ENCODE measurements at places on chromosomes 13 and 19.

DNA sequence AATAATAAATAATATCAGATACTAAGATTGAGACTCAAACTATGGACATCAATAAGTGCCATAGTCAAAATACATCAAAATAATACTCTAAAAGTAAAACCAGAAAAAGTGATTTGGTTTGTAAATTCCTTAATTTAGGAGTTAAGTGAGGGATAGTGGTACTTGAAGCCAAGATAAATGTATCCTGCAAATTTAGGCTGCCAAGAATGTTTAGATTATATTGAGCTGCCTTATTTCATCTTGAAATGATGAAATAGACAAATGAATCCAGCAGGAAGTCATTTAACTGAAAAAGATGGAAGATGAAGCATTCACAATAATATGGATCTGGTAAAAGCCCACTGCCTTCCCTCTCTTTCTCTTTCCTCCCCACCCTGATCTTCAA, 112.3 kb downstream of the LRCH1 start:
- DNase-seq, result no peak

GRCh38 chr19:33675501-33676124, 53.9 kb downstream of the CHST8 start:
- peak; percentile 38 for DNase-seq

DNA sequence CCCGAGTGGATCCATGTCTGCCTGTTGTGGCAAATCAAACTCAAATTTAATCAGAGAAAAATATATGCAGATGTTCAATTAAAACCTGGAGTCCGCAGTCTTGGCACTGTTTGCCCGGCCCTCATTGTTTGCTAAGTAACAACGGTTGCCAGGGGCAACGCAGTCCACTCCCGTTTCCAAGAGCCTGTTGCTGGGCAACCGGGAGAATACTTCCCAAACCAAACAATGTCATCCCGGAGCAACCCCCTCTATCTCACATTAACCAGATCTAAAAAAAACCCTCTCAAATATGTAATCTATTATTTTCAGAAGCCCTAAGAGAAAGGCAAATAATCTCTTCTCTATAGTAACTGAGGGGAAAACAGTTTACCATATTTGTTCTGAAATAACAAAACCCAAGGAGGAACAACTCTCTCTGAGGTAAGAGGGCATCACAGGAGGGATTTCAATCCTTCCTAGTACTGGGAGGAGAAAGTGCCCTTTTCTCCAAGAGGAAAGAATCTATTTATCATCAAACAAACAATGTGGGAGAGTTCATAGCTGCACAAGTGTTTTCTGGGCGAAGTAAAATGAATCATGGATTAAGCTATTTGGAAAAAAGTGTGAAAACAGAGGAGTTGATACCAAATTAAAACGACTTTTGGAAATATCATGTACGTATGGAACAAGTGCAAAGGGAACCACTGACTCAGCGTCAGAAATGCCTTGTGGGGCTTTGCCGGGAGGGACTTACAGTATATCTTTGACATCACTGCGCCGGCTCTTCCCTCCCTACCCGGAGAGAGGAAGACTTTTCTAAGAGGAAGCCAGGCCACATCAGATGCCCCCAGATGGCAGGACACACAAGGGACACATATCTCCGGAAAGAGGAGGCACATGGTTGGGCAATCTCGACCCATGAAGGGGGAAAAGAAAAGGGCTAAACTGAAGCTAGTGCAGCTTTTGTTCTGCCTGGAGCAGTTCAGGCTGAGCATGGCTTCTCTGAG, 43.3 kb downstream of the RFX2 start:
- DNase-seq, result peak; percentile 98

- no peak for DNase-seq
Measured at GRCh38 chr13:99976575-99976974, 5.0 kb upstream of the ZIC5 start.

DNA sequence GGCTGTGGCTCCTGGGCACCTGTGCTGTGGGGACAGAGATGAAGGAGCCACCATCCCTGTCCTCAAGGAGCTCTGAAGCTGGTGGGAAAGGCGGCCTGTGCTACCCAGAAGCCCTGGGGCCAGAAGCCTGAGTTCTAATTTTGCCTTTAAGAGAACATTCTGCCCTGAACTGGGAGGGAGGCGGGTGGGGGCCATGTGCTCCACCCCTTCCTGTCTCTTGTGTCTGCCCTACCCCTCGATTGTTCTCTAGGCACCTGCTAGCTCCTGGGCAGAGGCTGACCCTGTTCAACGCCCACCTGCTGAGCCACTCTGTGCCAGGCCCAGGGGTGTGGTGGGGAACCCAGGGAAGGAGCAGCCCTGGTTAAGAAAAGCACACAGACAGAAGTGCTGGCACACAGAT, 5.9 kb downstream of the TRAPPC6A start:
- no peak for DNase-seq

- DNase-seq, result no peak
Measured at GRCh38 chr19:13726323-13726722, 38.0 kb upstream of the MRI1 start.

GRCh38 chr13:100828226-100828625, 153.6 kb upstream of the TMTC4 start:
- DNase-seq, result peak; percentile 70

GRCh38 chr19:38763795-38764220, 9.5 kb downstream of the LGALS7 start:
- DNase-seq, result no peak

DNA sequence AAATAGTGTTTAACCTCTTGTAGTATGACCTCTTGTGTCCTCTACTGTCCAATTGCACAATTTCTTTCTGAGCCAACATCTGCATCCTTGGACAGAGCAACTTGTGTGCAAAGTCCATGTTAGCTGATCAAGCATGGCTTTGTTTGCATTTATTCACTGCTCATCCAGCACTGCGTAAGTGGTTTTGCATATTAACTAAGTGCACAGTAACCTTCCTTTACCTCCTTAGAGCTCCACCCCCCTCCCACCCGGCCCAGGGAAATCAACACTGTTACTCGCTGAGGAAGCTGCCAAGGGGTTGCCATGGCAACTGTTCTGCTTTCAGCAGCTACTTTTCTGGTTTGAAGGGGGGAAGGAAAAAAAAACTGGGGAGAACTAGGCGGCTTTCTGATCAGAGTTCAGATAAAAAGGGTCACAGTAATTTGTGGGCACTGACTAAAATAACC, 153.5 kb upstream of the KLF12 start:
- DNase-seq, result peak; percentile 94

- DNase-seq, result no peak
Measured at GRCh38 chr19:10338940-10339339, 484 bp downstream of the ICAM3 start.

DNA sequence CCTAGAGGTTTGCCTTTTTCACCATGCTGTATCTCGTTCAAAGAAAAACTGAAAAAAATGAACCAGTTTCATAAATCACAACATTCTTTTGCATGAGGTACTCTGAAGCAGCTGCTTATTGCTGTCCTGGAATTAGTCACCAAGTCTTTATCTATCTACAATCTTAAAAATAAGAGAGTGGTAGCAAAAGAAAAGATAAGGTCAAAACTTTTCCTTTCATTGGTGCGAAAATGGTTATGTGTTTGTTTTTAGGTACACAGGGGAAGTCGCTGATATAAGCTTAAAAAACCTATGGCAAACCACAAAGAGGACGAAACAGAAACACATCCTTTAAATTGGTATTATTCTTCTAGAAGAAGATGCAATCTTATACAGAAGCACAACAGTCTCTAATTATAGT, 20.7 kb downstream of the OBI1 start:
- no peak for DNase-seq

DNA sequence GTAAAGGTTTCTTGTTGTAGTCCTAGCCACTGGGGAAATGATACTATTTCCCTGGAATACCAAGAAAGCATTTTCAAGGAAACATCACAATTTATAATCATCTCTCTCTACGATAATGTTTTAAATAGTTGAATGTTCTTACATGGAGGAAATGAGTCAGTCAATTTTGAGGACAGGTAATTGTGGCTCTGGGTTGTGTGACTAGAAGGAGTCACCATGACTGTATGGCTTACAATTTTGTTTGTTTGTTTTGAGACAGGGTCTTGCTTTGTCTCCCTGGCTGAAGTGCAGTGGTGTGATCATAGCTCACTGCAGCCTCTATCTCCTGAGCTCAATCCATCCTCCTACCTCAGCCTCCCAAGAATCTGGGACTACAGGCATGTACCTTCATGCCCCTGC, 47.4 kb downstream of the COG3 start:
- no peak for DNase-seq

GRCh38 chr13:29543230-29544215, 52.0 kb downstream of the SLC7A1 start:
- no peak for DNase-seq

DNA sequence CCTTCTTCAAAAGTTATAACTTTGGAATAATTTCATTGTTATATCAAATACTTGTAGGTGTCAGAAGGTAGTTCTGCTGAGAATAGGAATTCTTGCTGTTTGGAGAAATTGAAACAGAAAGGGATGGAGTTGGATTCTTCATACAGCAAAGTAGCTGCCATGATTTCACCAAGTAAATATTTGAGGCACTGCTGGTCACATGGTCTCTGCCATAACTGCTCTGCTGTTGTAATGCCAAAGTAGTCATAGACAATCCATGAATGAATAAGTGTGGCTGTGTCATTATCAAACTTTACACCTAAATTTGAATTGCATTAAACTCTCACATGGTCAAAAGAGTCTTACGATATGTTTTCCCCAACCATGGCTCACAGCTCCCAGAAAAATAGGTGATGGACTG, 308.6 kb downstream of the GPC6 start:
- DNase-seq, result no peak

GRCh38 chr13:110580800-110581199, 19.3 kb upstream of the RAB20 start:
- no peak for DNase-seq

GRCh38 chr13:34223984-34224383, 406.0 kb downstream of the RFC3 start:
- no peak for DNase-seq

DNA sequence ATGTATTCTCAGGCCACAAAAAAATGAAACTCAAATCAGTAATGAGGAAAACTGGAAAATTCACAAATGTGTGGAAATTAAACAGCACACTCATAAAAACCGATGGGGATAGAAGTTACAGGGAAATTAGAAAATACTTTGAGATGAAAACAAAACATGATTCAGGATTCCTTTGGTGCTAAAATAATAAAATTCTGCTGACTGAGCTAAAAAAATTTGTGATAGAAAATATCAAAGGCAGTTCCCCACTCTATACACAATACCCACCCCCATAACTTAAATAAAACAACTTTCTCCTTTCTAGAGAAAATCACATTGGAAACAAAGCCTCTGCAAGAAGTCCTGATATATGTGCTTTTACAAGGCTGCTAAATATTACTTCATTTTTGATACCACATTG, 1.6 kb upstream of the ZNF233 start:
- no peak for DNase-seq

DNA sequence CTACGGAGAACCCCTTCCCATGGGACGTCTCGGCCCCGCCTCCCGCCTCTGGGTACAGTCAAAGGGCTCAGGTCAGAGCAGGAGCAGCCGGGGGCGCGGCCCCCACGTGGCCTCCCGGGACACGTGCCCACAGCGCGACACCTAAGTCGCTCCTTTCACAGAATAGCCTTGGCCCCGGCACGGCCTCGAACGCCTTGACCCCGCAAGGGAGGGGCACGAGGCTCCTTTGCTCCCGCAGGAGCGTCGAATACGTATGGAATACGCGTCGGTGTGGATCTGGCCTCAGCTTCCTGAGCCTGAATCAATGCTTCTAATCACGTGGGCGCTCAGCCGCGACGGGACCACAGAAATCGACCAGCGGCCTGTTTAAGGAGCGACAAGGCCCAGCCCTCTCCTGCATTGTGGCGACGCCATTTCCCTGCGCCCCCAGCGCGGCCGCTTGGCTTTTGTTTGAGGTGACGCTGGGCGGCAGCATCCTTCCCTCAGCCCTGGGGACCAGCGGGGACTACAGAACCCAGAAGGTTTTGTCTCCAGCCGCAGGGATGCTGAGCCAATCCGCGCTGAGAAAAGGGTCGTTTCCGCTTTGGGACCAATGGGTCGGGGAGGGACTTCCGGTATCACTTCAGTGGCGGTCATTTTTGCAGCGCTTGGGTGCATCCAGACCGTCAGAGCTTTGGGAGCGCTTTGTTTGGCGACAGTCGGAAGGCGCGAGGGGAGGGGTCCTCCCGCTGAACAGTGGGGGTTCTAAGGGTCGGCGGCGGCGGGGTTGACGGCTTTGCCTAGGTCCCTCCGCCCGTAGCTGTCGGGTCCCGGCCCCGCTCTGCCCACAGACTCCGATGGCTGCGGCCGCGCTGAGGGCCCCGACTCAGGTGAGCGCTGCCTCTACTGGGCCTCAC, at the start of gene ZIK1:
Gene ZIK1 (plus strand): TSS at position 625 of the 896 bp plus-strand sequence. CDS start 212 bp downstream, at position 837.
- DNase-seq, result peak; percentile 99

GRCh38 chr19:43446746-43447489, 18.5 kb downstream of the LYPD3 start:
- DNase-seq, result peak; percentile 84

- no peak for DNase-seq
Measured at GRCh38 chr13:93927431-93927830, 552.1 kb downstream of the DCT start.

- no peak for DNase-seq
Measured at GRCh38 chr13:26053418-26053980, 1.7 kb upstream of the SHISA2 start.

GRCh38 chr19:42042455-42043170, 27.4 kb downstream of the GRIK5 start:
- DNase-seq, result no peak

DNA sequence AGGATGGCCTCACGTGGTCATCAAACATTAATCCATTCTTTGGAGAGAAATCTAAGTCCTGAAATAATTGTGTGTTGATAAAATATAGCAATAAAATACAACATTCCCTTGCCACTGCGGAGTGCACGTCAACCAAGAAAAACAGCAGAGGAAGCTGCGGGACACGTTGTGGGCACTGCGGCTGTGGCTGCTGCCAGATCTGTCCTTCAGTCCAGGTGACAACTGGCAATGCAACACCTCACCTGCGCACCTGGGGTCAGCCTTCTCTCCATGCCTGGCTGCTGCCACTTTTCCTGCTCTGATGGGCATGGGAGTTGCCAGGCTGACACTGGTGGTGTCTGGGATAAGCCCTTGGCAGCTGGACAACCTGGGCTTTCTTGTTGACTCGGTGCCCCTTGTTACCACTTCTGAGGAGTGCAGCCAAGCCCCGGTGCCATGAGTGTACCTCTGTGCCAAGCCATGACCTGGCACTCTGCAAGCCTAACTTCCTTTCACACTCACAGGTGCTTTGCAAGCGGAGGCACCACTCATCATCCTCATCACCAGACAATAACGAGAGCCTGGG, 251.6 kb upstream of the TSHZ3 start:
- DNase-seq, result no peak

- no peak for DNase-seq
Measured at GRCh38 chr13:49046002-49046401, 70.3 kb downstream of the FNDC3A start.

GRCh38 chr19:17328517-17329365, 5.9 kb downstream of the ANO8 start:
- peak; percentile 60 for DNase-seq

DNA sequence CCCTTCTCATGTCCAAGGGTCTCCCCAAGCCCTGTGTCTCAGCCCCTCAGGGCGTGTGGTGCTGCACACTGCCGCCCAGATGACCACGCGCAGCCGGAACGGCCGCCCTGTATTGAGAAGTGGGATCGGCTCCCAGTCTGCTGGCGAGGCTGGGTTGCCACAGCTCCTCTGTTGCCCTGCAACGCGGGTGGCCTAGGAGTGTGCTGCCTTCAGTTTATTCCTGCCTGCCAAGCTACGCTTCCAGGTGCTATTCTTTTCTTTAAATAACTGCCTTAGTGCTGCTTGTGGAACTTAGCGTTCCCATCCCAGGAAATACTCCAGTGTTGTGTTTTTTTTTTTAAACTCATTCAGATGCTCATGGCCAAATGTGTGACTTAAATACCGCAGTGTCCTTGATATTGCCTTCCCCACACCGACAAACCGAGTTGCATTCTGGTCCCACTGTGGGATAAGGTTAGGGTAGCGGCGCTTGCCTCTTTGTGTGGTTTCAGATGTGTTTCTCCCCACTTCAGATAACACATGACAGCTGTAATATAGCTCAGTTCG, 16.6 kb downstream of the ACTN4 start:
- no peak for DNase-seq

All from neural progenitor cell (in vitro differentiated cells).